Fibroblast of skin of left quadriceps (primary cell): ENCODE measurements at places on chromosomes 2 and 18.

GRCh38 chr2:136356125-136357006, 238.4 kb upstream of the CXCR4 start:
- DNase-seq: no peak

GRCh38 chr2:8675543-8675942, 6.3 kb upstream of the ID2 start:
- DNase-seq: no peak

- no peak for DNase-seq
These were observed 338.9 kb upstream of the SETBP1 start for GRCh38 chr18:44341759-44342158.

DNA sequence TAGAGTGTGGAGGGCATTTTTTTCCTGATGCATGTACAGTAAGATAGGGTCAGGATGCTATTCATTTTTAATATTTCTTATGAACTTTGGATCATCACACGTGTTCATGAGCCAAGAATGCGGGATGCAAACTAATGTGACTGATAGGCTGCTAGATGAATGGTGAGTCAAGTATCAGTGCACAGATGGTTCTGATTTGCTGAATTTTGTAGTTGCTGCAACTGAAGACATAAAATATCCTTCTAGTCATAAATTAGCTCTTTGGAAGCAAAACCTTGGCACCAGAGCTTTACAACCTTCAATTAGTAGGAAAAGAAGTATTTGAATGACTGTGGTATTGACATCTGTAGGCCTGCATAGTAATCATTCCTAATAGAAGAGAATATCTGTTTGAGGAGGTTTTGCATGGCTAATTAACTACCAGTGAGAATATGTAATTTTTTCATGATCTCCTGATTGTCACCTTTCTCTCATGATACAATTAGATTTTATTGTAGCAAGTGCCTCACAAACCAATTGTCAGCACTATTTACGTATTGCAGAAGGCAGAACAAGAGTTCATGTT, 94.0 kb downstream of the VRK2 start:
- peak; percentile 95 for DNase-seq

GRCh38 chr2:144020047-144020446, 499.9 kb downstream of the ZEB2 start:
- no peak for DNase-seq

DNA sequence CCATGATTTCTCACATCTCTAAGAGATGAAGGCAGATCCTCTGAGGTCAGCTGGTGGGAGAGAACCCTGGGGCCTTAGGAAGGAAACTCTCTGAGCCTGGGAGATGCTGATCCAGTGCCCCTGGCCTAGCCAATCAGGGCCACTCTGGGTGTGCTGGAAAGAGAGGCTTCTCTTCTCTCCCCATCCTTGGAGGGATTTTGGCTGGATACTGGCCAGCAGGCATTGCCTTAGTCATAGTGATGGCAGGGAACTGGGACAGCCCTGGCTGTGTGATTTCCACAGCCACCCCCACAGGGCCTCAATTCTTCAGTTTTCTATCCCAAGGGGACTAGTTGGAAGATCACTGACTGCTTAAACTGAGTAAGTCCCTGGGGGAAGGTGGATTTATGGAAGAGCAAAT, 26.6 kb upstream of the PLB1 start:
- DNase-seq: peak; percentile 18

DNA sequence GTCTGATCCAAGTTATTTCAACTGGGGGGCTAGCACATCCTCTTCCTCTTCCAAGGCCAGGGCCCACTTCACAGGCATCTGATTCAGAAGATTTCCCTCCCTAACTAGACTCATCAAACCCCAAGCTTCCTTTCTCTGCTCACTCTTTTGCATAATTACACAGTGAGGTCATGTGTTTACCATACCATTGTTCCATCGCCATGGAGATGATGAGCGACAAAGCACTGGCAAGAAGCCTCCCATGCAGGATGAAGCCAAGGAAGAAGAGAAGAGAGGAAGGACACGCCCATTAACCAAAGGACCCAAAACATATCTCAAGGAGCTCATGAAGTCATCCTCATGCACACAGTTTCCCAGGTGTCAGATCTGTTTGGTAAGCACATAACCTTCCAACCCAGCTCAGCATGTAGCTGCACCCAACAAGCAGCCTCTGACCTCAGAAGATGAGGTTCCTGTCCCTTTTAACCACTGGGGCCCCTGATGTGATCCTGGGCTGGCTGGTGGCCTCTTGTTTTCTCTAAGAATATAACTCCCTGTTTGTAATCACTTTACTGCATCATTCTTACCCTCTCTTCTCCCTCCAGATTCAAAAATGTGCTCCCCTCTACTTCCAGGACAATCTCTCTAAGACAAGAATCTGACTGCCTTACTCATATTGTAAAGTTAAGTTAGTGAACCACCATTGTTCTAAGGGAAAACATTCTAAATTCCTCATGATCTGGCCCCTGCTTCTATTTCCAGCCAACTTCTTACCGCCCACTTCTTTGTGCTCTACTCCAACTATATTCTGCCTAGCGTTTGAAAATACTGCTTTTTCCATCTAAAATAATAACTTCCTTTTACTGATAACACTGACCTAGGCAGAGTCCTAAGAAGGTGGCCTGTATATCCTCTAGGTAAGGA, 190.1 kb downstream of the TTC32 start:
- DNase-seq: peak; percentile 92

DNA sequence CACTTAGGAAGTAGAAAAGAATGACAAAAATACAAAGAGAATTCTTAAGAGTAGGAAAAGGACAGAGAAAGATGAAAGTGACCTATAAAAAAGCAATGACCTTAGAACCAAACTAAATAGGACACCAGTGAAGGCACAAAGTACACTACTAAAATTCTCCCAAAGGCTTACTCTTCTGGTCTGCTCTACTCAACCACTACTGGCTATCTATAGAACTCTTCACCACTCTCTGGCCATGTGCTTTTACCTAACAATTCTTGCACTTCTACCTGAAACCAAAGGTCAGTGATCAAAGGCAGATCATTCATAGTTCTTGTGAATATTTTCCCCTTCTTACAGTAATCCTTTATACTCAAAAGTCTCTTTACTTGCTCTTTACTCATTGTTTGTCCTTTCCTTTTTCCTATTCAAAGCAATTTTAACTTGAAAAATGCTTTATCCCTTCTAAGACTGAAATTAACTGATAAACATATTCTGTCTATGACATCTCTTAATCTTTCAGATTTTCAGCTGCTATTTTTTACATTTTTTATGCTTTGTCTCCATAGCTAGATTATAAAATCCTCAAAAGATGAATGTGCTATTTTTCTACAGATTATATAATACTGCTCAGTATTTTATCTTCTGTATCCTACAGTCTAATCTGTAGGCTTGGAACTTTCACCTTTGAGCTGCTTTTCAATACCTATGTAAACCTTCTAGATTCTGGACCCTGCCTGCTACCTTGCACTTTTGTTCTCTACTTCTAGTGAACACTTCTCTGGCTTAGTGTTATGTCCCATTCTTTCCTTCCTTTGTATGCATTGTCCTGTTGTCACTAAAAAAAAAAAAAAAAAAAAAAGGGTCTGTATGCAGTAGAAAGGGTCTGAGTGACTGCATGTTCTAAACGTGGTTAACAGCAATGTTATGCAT, 64.6 kb downstream of the NCKAP1 start:
- no peak for DNase-seq

GRCh38 chr2:8587920-8588830, 93.7 kb upstream of the ID2 start:
- no peak for DNase-seq

DNA sequence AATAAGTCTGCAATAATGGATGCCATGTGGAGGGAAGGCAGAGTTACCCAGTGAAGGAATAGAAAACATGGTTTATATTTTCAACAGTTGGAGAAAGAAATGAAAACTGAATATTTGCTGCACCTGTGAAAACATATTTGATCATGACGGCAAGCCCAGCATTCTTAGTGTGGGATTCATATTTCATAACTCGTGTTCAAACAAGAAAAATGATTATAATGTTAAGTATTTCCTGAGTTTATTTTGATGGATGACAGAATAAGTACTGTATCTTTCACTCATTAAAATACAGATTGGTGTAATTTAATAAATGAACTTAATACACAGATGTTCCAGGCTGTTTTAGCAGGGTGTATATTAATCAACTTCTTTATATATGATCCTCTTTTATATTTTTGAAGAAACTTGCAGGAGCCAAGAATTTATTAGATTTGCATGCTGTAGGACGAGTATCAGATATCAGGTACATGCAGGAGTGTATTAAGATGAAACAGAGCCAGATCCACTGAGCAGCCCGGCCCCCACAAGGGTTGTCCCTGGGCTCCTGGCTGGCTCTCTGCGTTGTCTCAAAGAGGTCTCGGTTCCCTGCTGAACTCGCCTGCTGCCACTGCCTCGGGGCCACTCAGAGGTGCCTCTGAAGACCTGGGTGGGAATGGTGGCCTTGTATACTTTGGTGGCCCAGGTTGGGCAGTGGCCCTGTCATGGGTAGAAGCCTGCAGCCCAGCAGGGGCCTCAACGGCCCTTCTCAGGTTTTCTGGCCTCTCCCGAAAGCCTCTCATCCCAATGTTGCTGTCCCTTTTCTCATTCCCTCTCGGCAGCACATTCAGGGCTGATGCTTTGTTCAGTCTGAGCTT, 95.0 kb upstream of the LDAH start:
- DNase-seq: no peak

- no peak for DNase-seq
These were observed 75.7 kb downstream of the PIK3C3 start for GRCh38 chr18:42030586-42031182.

DNA sequence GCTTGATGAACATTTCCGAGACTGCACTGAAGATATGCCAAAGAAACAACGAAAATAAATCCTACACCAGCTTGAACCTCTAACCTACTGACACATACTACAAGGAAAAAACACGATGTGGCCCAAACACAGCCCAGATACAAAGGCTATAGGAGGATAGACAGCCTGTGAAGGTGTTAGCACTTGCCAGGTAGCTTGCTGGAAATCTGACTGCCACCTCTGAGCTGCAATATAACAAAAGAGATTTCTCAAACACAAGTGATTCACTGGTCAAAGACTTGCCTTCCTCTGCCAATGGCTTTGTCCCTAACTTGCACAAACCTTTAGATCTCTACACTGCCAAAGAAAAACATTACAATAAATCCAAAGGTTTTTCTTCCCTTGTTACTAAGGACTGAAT, 21.1 kb downstream of the CFAP210 start:
- DNase-seq: no peak

GRCh38 chr2:17319090-17319489, 199.2 kb downstream of the RAD51AP2 start:
- no peak for DNase-seq

DNA sequence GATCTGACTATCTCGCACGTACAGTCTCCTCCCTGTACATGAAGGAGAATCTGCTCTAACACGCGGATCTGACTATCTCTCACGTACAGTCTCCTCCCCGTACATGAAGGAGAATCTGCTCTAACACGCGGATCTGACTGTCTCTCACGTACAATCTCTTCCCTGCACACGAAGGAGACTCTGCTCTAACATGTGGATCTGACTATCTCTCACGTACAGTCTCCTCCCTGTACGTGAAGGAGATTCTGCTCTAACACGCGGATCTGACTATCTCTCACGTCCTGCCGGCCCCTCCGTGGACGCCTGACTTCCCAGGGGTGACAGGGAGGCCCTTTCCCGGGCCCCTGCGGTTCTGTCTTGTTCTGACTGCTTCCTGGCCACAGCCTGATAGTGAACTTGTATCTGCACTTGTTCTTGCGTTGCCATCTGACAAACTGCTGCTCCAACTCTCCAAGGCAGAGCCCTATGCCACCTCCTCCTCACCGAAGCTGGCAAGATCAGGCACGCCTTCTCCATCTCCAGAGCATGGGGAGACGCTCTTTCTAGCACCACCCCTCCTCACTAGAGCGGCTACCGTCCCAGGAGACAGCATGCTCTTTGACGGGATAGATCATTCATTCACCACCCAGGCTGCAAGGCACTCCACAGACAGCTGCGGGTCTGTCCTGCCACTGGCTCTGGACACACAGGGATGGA, 238.6 kb downstream of the TWIST2 start:
- DNase-seq: no peak

GRCh38 chr18:29041976-29042375, 865.0 kb upstream of the CDH2 start:
- no peak for DNase-seq

DNA sequence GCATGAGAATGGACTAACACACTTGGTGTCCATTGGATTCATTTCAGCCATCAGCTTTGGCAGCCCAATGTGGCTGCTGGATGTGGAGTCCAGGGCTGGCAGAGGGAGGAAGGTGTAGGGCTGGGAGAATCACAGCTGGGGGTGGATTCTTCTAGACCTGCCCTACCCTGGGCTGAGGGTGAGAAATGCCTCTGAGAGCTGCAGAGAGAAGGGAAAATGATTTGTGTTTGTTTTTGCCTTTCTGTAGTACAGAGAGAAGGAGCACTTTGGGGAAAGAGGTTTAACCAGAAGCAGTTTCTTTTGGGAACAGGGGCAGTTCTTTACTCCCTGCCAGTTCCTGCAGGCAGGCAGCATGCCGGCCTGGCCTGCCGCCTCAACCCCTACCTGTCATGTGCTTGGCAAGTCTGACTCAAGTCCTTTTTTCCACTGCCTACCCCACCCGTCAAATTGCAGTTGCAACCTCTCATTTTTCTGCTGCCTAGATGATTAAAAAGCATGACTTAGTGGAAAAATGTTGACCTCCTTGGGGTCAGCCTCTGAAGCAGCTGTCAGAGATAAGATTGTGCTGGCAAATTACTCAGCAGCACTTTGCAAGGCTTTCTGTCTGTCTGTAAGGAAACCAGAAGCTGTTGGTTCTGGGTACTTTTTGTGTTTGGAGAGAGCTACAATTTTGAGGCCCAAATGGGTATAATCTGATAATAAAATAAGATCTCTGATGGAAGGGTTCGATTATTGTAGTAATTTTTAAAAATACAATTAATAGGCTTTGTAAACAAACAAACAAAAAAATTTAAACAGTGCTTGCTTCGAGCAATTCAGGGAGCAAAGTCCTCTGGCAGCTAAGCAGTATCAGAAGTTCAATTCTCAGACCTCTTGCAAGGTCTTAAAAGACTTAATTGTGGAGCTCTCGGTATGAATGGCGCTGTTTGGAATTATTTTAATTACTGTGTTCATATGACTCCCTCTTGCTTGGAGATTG, 21.7 kb downstream of the LBH start:
- DNase-seq: no peak

GRCh38 chr2:181789827-181790448, 101.6 kb upstream of the ITPRID2 start:
- no peak for DNase-seq

GRCh38 chr2:54757500-54757899, 34.0 kb downstream of the EML6 start:
- no peak for DNase-seq

- DNase-seq: no peak
These were observed 10.3 kb upstream of the CYBRD1 start for GRCh38 chr2:171512014-171512413.

DNA sequence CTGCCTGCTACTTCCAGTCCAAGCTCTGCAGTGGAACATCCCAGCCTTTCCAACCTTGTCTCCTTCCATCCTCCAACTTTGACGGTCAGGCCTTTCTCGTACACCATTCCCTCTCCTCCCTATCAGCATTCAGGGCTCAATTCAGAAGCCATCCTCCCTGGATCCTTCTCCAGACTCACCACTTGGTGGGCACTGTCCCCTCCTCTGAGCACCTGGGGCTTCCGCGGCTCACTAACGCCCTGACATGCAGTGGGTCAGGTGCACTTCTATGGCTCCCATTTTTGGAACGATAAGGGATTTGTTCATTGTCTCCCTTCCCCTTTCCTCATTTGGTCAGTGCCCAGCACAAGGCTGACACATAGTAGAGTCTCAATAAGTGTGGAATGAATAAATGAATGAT, 56.7 kb downstream of the TNS1 start:
- no peak for DNase-seq

- no peak for DNase-seq
These were observed 234.9 kb upstream of the RASGRP3 start for GRCh38 chr2:33241581-33241980.
